Activated CD8-positive, alpha-beta memory T cell treated with anti-CD3 and anti-CD28 coated beads for 1 hour (primary cell): ENCODE measurements at places on chromosomes 1 and 21.

- DNase-seq: no peak
Measured at GRCh38 chr1:19169642-19170041, 40.4 kb downstream of the UBR4 start.

- no peak for DNase-seq
Measured at GRCh38 chr1:3535732-3536131, 75.6 kb downstream of the MEGF6 start.

DNA sequence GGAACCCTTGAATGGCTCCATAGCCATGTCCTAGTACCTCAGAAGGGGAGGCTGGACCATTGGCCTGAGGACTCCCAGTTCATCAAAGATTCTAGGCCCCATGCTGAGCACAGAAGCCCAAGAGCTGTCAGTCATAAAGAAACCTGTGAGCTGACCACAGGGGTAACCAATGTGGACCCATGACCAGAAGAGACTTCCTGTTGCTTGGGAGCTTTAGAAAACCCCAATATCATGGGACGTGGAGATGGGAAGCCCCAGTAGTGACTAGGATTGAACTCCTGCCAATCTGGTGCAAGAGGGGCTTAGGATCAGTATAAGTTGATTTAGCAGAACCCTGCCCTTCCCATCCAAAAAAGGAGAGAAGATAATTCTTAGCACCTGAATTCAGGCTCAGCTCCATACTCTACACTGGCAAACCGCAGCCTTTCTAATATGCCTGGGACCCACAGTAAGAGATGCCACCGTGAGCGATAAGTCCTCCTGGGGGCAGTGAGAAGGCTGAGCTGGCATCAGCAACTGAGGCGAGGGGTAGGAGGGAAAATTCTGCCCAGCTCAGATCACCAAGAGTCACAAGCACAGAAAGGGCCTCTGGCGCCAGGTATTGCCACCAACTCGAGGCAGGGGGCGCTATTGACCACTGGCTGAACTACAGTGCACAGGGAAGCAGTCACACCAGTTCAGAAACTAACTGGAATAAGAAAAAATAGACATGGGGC lies 108.9 kb downstream of the CAPN8 start:
- no peak for DNase-seq

DNA sequence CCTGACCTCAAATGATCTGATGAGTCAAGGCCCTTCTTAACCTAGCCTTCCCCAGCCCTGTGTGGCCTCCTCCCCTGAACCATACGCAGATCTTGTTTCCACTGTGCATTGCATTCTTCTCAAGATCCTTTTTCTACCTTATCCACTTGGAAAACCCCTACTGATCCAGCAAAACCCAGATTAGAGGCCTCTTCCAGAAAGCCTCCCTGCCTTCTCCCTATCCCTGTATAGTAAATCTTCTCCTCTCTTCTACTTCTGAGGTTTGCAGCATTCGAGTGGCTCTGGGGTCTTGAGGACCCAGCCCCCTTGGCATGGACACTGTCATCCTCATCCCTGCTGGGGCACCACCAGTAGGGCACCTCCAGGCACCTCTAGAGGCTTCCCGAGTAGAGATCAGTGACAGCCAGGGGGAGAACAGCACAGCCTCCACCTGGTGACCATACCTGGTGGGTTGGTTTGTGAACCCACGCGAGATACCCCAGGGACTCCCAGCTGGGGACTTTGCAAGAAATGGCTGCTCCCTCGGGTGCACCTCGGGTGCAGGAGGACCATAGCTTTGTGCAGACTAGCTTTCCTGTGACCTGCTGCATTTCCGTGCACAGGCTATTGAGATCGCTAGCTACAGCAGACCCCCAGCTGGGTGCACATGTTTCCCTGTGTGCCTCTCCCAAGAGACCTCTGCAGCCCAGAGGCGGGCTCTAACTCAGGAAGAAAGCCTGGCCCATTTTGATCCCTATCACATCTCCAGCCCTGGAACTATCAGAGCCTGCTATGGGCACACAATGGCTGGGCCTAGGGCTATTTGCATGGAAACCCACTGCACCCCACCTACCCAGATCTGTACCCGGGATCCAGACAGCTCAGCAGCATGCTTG lies 34.2 kb downstream of the MATN1 start:
- no peak for DNase-seq

GRCh38 chr1:84242641-84243040 lies 58.9 kb upstream of the SAMD13 start:
- DNase-seq: no peak

- DNase-seq: no peak
Measured at GRCh38 chr1:14713077-14713476, 114.6 kb downstream of the KAZN start.

DNA sequence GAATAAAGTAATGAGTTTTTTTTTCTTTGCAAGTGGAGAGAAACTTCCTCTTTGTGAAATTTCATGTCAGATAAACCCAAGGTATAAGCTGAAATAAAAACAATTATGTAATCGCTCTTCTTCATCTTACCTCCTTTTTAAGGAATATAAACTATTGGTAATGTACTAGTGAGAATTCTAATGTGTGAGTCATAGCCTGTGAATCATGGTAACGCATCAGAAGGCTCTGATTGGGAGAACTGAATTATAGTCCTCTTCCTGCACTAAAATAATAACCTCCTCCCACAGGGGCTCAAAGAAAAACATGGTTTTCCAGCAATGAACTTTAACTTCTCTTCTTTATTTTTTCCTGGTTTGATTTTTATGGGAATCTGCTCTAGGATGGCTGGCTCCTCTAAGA lies 57.1 kb upstream of the COX20 start:
- DNase-seq: no peak

DNA sequence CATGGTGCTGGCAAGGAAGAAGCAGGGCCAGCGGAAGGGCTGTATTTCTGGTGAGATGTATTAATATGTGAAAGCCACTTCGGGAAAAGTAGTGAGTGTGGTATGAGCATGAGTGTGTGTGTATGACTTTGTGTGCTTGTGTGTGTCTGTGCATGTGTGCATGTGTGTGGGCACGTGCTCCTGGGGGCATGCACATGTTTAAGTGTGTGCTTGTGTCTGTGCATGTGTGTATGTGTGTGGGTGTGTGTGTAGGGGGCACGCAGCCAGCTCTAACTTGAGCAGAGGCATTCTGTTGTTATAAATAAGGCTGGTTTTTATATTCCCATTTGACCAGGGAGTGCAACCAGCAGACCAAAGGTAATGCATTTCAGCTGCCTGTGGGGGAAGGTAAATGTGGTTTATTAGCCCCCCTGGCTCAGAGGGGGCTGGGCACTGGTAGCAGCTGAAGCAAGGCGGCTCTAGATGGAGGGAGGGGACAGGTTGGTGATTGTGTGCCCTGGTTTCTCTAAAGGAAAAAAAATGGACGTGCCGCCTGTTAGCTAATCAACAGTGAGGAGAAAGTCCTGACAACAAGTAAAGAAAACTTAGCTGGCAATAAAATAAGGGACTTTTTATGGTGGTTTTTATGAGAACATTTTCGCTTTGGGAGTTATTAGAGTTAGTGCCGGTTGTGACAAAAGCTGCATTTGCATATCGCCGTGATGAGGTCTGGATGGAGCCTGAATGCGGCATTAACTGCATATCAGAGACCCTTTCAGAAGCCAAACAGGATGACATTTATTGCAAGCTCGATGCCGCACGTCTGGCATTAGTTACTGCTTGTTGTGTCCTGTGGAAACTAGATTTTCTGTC lies 180.1 kb downstream of the CAMTA1 start:
- DNase-seq: no peak

- DNase-seq: no peak
Measured at GRCh38 chr1:157820299-157820698, 379 bp upstream of the FCRL1 start.

GRCh38 chr1:240244968-240245628 lies 153.4 kb downstream of the FMN2 start:
- no peak for DNase-seq

DNA sequence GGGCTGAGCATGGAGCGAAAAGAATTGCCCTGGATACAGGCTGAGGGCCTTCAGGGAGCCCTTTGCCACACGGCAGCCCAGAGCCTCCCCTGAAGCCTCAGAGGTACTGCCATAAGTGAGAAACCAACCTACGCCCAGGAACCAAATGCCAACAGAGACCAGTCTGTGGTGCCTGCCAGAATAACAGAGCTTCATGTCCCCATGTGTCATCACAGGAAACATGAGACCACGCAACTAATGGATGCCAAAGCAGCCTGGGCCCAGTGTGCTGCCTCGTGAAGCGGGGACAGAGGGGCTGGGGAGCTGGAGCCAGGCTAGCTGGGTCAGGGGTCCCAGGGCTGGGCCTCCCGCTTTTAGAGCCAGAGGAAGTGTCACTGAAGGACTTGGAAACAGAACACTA lies 18.7 kb upstream of the STUM start:
- DNase-seq: no peak

DNA sequence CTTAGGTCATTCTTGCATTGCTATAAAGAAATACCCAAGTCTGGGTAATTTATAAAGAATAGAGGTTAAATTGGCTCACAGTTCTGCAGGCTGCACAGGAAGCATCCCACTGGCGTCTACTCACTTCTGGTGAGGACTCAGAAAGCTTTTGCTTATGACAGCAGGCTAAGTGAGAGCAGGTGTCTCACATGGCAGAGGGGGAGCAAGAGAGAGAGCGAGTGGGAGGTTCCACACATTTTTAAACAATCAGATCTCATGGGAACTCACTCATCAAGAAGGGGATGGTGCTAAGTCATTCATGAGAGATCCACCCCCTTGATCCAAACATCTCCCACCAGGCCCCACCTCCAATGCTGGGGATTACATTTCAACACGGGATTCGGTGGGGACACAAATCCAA lies 13.6 kb upstream of the RGS4 start:
- no peak for DNase-seq

- no peak for DNase-seq
Measured at GRCh38 chr1:85158910-85159309, 41.9 kb downstream of the SYDE2 start.

GRCh38 chr1:37533317-37534093 lies 18.9 kb upstream of the MEAF6 start:
- DNase-seq: no peak

DNA sequence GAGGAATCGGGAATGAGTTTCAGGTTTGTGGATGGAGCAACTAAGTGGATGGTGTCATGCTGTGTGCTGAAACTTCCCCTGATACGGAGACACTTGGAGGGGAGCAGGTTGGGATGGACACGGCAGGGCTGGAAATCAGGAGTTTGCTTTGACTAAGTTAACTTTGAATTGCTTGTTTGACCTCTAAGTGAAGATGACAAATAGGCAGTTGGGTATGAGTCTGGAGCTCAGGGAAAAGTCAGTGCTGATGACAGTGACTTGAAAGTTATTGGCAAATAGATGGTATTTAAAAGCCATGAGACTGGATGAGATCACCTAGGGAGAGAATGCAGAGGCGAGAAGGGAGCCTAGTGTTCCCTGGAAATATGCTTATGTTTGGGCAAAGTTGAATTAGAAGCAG lies 12.8 kb upstream of the ZSCAN20 start:
- DNase-seq: no peak

- no peak for DNase-seq
Measured at GRCh38 chr1:32957017-32957416, 7.6 kb downstream of the RNF19B start.

- DNase-seq: no peak
Measured at GRCh38 chr1:155010211-155010918, 7.8 kb downstream of the ZBTB7B start.

DNA sequence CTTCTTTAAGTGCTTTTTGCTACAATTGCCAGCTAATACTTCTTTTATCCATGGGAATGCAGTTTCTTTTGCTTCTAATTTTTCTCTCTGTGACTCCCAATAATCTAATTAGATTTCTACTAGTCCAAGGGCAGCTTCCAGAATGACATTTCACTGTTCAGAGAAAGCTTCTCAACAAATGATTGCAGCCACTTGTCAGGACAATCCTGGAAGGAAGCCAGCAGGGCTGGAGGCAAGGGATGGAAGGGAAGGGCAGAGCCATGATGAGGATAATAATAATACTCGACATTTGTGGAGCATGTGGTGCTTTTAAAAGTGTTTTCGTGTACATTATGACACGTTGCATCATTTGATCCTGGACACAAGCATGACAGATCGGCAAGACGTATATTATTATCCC lies 19.4 kb downstream of the F11R start:
- DNase-seq: no peak

- no peak for DNase-seq
Measured at GRCh38 chr1:21786640-21787039, 3.7 kb upstream of the USP48 start.

DNA sequence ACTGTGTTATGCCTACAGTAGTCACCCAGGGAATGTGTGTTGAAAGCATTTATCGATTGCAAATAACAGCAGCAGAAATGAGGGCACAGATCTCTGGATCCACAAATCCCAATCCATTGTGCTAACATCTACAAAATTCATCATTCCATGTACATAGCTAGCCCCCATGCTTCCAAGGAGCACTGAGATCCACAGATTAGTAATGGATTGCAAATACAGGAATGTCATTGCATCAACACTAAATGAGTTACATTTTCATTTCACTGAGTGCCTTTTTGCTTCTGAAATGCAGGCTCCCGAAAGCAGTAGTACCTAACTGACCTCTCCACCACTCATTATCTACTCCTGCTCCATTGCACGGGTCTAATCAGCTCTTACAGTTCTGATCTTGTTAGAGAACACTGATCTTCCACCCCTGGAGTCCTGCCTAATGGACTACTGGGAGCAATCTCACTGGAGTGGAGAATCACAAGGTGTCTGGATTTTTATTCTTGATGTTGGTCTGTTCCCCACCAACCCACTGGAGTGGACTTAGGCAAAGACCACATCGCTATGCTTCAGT lies 30.5 kb downstream of the ASTN1 start:
- no peak for DNase-seq

GRCh38 chr21:45573452-45574035 lies 31.3 kb upstream of the SLC19A1 start:
- no peak for DNase-seq

GRCh38 chr1:101410048-101410878 lies 173.4 kb downstream of the S1PR1 start:
- no peak for DNase-seq

DNA sequence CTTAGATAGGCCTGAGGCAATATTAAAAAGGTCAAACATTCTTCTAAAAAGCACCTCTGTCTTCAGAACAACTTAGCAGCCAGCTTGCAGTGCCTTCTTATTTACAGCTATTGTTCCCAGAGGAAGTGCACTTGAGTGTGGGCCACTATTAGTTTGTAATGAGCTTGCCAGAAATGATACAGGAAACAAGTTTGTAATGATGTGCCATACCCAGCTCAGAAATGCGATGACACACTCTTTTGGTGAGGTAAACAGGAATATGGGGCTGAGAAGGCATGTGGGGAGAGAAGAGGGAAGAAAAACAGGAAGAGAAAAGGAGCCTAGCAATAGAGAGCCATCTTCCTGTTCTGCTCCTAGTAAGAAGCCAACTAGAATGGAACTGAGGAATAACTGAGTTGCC lies 295.4 kb downstream of the AGBL4 start:
- DNase-seq: no peak

DNA sequence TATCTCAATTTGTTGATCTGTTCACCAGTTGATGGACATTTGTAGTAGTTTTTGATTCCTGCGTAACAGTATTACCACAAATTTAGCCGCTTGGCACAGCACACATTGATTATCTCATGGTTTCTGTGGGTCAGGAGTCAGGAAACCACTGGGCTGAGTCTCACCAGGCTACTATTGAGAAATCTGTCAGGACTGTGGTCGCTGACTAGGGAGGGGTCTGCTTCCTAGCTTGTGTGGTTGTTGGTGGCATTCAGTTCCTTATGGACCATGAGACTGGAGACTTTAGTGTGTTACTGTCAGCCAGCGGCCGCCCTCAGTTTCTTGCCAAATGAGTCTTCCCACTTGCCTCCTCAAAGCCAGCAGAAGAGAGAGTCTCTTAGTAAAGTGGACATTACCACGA lies 9.8 kb downstream of the PEX14 start:
- no peak for DNase-seq

- DNase-seq: no peak
Measured at GRCh38 chr21:43585924-43586413, 73.3 kb downstream of the HSF2BP start.
